ENCODE measurements at places on chromosomes 12 and 14. TPM values are rescaled to one million over a fixed set of nuclear protein-coding genes. Genes with fewer than 3 reads are reported as not detected.
A peak's percentile ranks its signal among the peaks of the same experiment; 100 is the strongest.

Gene SLCO1B1
- 0.17 TPM for total RNA-seq

- no peak for DNase-seq
These were observed 4.2 kb upstream of the PLEKHA5 start for GRCh38 chr12:19125325-19125724.

- no peak for DNase-seq
These were observed 136.1 kb upstream of the MAX start for GRCh38 chr14:65238456-65238855.

Gene CCDC196
- not detected for total RNA-seq

DNA sequence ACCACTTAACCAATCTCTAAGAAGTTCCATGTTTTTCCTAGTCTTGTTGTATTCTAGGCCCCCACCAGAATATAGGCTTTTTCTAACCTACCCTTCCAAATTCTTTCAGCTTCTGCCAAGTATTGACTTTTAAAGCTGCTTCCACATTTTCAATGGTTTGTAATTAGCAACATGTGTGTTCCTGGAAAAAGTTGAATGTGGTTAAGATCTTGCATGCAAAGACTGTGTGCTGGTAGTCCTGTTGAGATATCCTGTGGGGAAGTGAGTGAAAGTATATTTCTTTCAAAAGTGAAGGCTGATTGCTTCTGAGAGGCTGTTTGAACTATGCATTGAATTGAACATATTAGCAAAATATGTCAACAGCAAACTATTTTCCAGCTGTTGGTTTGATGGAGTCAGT lies 646 bp upstream of the OR6C4 start:
- DNase-seq: no peak

- no peak for DNase-seq
These were observed 153.0 kb upstream of the DIO2 start for GRCh38 chr14:80364274-80364673.

DNA sequence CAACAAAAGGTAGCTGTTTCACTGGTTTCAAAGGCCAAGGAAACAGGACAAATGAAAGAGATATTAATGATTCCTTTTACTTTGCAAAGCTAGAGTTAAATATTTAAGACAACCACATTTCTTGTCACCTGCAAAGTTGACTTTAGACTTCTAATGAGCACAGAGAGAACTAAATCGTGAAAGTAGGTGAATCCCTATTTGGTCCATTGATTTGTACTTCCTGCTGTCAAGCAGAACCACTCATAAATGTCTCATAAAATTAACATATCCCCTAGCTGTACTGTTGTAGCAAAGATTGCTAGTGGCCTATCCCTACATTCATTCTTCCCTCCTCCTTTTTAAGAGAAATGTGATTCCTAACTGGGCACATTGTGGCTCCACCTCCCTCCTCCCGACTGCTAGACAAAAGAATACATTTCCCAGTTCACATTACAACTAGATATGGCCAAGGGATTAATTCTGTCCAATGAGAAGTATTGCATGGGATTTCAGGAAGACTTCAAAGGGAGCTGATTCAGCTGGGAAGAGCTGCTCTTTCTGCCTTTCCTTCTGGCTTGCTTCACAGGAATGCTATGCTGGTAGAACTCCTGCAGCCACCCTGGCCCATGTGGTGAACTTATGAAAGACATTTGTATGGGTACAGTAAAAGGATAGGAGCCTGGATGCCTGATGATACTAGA lies 227.5 kb upstream of the ABCD2 start:
- DNase-seq: no peak

DNA sequence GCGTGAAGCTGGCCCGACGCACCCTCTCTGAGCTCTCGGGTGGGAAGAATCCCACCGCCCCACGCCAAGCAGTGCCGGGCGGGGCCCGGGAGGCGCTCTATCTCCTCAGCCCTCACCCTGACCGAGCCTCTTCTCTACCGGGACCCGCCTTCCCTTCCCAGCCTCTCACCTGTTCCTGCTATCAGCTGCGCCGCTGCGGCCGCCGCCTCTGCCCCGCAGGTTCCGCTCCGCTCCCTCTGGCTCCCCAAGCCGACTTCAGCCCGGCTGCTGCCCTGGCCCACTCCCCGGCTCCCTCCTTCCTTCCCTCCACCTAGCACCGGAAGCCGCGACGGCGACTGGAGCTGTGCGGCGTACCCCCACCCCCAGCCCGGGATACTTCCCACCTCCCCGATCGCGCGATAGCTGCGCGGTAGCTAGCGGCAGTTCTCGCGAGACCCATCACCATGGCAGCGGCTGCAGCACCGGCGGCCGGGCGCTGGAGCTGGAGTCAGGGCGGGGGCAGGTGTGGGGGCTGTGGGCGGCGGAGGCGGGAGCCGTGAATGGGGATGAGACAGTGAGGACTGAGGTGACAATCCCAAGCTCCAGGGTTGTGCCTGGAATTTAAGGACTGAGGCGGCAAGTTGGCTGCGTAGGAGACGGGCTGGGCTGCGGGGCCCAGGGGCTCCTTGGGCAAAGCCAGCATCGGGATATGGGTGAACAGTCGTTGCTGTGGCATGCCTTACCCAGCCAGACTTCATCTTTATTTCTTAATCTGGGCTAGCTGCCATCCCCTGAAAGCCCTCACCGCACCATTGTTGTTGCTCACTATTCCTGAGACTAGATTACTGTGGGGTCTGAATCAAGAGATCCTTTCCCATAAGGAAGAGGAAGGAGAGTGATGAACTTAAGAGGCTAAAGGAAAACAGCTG lies at the start of gene ARF3:
ARF3 (minus strand) TSS at position 347 of the 908 bp plus-strand sequence. CDS start 16,392 bp downstream, outside the sequence.
- peak; percentile 94 for DNase-seq

Gene SETD1B
- 27.2 TPM for total RNA-seq

Gene LGR5
- 0.67 TPM for total RNA-seq

DNA sequence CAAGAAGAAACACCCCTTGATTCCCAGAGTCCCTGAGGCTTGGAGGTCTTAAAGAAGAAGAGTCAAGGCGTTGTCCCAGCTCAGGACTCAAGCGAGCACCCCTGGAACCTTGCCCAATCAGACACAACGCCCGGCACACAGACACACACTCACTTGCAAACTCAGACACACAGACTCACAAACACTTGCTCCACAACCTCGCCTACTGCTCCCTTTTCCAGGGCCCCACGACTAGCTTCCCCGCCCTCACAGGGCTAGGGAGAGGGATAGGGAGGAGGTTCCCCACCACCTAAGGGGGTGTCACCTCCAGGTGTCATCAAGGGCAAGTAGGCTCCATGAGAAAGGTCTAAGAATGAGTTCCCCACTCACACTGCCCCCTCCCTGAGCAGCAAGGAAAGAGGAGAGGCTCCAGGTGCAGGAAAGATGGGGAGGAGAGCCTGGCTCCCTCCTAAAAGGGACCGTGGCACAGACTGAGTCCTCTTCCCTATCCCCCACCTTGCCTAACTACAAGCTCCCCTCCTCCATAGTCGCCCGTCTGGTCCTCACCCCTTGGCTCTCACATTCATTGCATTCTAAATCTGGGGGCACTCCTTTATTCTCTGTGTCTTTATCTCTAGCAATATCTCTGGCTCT lies 717 bp downstream of the WNT10B start:
- DNase-seq: no peak

DNA sequence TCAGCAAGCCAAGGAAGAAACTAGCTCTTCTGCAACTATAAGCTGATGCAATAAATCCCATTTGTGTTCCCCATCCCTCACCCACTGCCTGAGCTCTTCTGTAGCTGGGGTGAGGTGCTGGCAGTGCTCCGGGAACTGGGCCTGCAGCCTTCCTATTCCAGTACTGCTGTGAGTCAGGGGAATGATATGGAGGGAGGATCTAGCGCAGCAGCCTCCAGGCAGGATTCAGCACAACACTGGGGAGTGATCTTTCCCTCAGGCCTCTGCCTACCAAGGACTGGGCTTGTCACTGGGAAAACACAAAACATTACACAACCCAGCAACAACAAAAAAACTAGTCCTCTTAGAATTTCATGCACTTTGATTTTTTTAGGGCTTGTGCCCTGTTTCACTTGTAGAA lies 58.7 kb downstream of the ST8SIA1 start:
- no peak for DNase-seq

DNA sequence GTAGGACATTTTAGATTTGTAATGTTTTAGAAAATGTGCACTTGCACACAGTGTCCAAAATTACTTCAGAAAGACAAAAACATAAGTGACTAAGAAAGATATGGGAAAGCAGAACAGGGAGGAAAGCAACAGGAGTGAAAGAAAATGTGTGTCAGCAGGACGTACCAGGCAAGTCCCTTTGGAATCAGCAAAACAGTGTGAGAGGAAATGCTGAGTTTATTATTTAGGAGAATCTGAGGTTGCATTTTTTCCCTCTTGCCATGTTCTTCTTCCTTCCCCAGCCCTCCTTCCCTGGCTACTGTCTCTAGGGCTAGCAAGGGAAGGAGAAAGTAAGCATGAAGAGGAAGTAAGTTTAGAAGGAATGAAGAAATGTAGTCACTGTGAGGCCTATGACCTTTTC lies 67.7 kb upstream of the CD163 start:
- no peak for DNase-seq

Measured in progenitor cell of endocrine pancreas (in vitro differentiated cells).